Activated CD4-positive, alpha-beta T cell treated with anti-CD3 and anti-CD28 coated beads, Interleukin-2, amount 10 ng/mL, durations not matched to agents 24 days and 14 days (primary cell): ENCODE measurements at places on chromosomes 4 and X.

GRCh38 chr4:38177035-38177546 is 216.9 kb downstream of the PTTG2 start:
- peak; percentile 89 for DNase-seq

DNA sequence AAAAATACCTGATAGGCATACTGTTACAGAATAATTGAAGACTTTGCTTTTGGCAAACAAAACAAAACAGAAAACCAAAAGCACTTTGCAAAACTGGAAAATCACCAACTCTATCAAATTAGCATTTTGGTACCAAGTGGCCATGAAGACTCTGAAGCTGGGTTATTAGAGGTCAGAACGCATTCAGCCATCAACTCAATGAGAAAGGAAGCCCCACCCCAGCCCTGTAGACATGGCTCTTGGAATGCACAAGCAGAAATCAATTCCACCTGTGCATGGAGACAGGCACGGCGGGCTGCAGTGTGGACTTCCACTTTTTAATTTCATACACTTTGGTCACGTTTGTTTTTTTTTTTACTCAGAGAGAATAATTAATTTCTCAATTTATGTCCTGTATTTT is 93.6 kb upstream of the DHX15 start:
- DNase-seq: no peak

- DNase-seq: no peak
Measured at GRCh38 chr4:26687728-26688127, 103.8 kb downstream of the TBC1D19 start.

- DNase-seq: no peak
Measured at GRCh38 chrX:22053481-22053880, 21.4 kb downstream of the PHEX start.

DNA sequence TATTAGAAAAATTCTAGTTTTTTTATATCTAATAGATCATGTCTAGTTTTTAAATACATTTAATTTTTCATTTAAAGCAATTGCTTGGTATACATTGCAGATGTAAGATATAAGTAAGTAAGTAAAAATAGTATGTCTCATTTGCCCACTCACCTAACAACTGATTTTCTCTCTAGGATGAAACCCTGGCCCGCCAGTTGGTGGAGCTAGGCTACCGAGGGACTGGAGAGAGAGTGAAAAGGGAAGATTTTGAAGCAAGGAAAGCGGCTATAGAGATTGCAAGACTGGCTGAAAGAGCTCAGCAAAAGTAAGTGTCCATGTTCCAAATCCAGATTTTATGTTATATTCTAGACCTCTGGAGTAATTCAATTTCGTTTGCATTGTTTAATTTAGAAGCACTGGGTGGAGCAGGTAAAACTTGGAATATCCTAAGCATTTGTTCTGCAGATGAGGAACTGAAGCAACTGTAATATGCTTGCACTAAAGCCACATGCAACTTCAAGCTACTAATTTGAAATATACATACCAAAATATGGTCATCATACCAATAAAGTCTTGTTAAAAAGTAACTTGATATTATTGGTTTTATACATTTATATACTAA is 27.1 kb downstream of the CFAP299 start:
- DNase-seq: peak; percentile 82

GRCh38 chrX:13109817-13110216 is 65.4 kb upstream of the FAM9C start:
- no peak for DNase-seq

DNA sequence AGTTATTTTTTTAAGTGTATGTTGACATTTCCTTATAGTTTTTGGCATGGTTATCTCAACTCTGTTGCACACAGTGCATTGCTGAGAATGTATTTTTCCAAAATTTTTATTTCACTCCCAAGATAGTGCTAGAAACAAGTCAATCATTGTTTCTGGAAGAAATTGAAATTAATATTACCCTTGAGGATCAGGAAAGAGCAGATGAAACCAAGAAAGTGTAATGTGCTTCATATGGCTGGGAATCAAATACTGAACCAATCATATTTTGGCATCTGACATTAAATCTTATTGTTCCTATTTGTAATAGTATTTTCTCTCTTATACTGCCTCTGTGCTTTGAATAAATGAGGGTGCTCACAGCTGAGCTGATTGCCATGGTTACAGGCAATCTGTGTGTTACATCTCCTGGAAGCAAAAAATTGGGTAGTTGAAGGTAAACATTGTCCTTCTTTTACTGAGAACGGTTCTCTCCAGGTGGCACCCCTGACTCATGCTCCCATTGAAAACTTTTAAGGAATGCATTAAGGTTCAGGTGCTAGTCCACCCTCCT is 358.2 kb upstream of the NR3C2 start:
- DNase-seq: no peak

- DNase-seq: no peak
Measured at GRCh38 chr4:40395908-40396793, 61.0 kb downstream of the CHRNA9 start.

GRCh38 chrX:20715176-20715575 is 448.5 kb upstream of the RPS6KA3 start:
- no peak for DNase-seq

- no peak for DNase-seq
Measured at GRCh38 chrX:49912086-49912485, 10.3 kb upstream of the CLCN5 start.

DNA sequence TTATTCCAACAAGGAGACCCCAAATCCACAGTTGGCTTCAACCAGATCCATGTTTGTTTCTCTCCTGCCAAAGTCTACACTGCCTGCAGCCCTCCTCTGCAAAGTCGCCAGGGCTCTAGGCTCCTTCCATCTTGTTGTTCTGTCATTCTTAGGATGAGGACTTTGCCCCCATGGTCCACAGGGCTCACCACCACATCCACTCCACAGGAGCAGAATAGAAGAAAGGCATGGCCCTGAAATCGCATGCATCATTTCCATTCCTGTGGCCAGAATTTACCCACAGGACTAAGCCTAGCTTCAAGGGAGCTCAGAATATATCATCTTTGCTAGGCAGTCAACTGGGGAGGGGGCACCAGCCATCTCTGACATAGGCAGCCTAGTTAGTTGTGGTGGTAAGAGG is 254.7 kb downstream of the FBXW7 start:
- DNase-seq: no peak

DNA sequence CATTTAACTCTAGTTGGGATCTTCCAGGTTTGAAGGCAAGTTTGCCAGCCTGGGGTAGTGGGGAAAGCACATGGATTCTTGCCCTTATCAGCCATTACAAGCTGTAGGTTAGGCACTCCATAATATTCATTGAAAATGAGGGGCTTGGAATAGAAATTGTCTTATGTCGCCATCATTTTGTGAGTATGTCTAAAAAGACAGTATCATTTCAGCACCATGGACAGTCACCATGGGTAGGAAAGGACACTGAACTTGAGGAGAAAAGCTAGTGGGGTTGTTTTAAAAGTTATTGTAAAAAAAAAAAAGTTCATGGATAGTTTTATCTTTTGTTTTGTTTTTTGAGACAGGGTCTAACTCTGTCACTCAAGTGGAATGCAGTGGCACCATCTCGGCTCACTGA is 356.1 kb downstream of the HNRNPD start:
- DNase-seq: peak; percentile 60

- DNase-seq: no peak
Measured at GRCh38 chrX:72470532-72471223, 102.0 kb downstream of the HDAC8 start.

GRCh38 chrX:134287346-134287745 is 50.4 kb downstream of the CCDC160 start:
- no peak for DNase-seq

- DNase-seq: no peak
Measured at GRCh38 chr4:104973708-104974107, 173.0 kb upstream of the TET2 start.

DNA sequence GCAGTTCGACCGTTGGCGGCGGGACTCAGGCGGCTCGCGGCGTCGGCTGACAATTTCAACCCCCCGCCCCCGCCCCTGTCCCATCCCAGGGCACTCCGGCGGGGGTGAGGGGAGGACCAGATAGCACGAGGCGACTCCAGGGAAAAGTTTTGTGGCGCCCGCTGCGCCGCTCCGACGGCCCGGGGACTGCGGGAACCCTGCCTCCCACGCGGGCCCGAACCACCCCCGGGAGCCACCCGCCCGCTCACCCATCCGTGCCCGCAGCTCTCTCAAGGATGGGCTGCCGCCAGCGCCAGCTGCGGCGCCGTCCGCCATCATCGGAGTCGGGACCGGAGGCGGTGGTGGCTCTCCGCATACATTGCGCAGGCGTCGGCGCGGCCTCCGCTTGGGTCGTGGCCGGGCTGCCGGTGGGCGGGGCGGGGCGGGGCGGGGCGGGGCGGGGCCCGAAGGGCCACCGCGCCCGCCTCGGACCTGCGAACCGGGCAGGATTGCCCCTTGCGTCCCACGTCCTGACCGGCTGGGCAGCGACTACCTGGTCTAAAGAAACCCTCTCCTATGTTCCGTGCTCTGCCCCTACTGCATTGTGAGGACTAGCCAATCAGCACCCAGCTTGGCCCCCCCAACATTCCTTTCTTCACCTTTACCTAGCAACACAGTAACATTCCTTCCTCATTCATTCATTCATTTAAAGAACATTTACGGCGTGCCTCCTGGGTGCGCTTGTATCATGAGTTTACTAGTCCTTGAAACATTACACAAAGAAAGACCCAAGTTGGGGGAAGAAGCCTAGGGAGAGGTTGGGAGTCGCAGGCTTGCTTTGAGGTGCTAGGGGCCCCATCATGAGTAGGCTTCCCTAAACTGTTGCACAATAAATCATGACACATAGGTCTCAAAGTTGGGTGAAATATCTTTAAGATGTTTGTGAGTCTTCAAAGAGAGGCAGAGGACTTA is at the start of gene MAP7D3:
TSS of gene MAP7D3 (minus strand) at position 360 of the 951 bp plus-strand sequence. CDS start at position 318, 42 bp downstream.
- DNase-seq: peak; percentile 90

DNA sequence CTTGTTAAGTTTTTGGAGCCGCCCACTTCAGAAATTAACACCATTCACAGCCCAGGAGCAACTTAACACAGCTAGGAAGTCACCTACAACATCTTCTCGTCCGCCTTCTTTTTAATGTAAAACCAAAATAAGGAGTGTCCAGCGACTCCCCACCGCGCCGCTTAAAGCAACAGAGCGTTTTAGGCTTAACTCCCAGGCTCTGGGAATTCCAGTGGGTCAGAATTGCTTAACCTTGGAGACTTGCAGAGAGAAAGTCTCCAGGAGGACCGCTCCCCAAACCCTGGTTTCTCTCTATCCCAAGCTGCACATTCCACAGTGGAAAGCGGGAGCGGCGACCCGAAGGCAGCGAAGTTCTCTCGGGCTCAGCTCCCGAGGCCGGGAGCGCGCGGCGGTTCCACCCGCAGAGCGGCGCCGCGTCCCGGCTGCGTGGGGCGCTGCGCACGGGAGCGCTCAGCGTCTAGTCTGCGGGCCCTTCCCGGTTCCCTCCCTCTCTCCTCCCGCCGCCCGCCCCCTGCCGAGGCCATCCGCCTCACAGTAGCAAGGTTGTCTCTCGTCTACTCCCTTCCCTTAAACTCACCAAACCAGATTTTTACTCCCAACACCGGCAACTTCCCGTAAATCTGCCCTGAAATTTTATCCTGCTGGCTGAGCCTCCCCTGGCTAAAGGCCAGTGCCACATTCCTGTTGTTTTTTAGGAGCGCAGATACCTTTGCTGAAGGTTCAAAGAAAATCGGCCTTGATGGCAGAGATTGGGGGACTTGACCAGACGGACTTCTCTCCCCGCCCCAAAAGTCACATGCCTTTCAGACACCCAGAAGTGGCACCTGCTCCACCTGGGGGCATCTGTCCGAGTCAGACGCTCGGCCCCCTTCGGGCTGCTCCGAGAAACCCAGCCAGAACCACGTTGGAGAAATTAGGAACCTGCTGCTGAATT is at the start of gene RBM47:
TSS of gene RBM47 (minus strand) at position 464 of the 934 bp plus-strand sequence. CDS start 190,971 bp downstream, outside the sequence.
- peak; percentile 73 for DNase-seq

GRCh38 chrX:116232833-116233232 is 62.3 kb downstream of the AGTR2 start:
- no peak for DNase-seq

GRCh38 chrX:17527922-17528321 is 152.9 kb downstream of the NHS start:
- DNase-seq: no peak

DNA sequence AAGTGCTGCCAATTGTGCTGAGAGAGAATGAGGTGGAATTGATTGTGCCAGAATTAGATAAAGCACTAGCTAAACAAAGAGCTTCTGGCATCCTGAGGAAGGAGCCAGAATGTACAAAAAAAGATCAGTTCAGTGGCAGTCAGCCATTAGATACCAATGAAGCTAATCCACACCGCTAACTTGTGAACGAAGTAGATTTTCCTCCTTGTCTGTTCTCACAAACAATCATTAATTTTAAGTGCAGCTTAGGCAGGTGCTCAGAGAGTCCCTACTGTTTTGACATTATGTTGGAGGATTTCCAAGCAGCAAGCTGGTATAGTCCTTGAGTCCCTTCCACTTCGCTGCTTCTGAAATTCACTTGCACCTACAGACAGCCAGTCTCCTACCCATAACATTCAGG is 617.4 kb downstream of the CENPC start:
- DNase-seq: no peak
